ENCODE measurements at places on chromosomes 5 and 9. TPM values are rescaled to one million over a fixed set of nuclear protein-coding genes. Genes with fewer than 3 reads are reported as not detected.

DNA sequence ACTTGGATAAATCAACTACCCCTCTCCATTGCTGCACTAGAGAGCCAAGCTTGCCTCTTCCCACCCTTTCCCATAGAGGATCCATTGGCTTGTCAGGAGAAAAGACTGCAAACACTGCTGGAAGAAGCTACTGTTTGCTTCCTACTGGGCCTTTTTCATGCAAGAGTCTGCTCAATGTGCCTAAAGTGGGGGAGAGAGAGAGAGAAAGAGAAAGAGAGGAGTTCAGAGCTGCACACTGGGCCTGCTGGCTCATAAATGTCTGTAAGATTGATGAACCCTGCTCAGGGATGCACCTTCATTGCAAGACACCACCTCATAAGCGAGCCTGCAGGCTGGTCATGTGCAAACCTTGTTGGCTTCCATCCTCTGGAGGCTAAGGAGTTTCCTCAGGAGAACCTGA, 269.4 kb downstream of the ZNF608 start:
- H3K36me3 ChIP-seq = no peaks in the 10 kb centered on the region
- H3K27ac ChIP-seq = no peak overlapping the region
- H3K4me3 ChIP-seq = no peak overlapping the region
- H3K27me3 ChIP-seq = no peaks in the 10 kb centered on the region

Gene PSD2
- not detected for total RNA-seq

Gene PHYHD1
- 28.8 TPM for total RNA-seq

- no peaks in the 10 kb centered on the region for H3K27me3 ChIP-seq
- H3K4me3 ChIP-seq = no peak overlapping the region
- DNase-seq = peak; percentile 23
- H3K4me1 ChIP-seq = no peaks in the 10 kb centered on the region
Observed at GRCh38 chr9:113628621-113629020, 165.1 kb downstream of the RGS3 start.

Gene EIF4E1B
- total RNA-seq = not detected

- no peaks in the 10 kb centered on the region for H3K4me1 ChIP-seq
- no peaks in the 10 kb centered on the region for H3K27me3 ChIP-seq
- DNase-seq = no peak
- H3K27ac ChIP-seq = no peak overlapping the region
Observed at GRCh38 chr5:31066655-31067328, 126.7 kb upstream of the CDH6 start.

GRCh38 chr9:96344458-96345180, 38.9 kb downstream of the SLC35D2 start:
- no peaks in the 10 kb centered on the region for H3K27me3 ChIP-seq
- peaks cover 4% of the 10 kb centered on the region for H3K4me1 ChIP-seq
- H3K36me3 ChIP-seq = no peaks in the 10 kb centered on the region

DNA sequence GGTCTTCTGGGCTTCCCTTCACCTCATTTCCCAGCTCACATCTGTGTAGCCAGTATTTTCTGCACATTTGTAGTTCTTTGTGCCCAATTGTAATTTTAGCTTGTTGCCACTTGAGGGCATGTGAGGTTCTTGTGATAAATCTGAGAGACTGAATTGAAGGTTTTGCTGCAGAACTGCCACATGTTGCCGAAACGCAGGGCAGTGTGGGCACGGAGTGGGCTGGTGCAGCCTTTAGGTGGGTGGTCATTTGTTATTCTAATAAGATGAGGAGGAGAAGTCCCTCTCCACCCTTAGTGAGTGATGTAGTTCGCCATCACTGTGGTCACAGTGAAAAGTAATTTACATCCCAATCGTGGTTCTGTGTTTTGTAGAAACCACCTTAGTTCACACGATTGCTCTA, 21.2 kb downstream of the OTULIN start:
- no peak overlapping the region for H3K4me3 ChIP-seq
- no peaks in the 10 kb centered on the region for H3K4me1 ChIP-seq
- H3K27me3 ChIP-seq = no peaks in the 10 kb centered on the region

Gene GALNT12
- total RNA-seq = 0.06 TPM

- DNase-seq = no peak
- H3K27me3 ChIP-seq = no peaks in the 10 kb centered on the region
- H3K4me3 ChIP-seq = no peak overlapping the region
- no peaks in the 10 kb centered on the region for H3K4me1 ChIP-seq
Observed at GRCh38 chr9:23073136-23073535, 626.5 kb downstream of the DMRTA1 start.

- no peaks in the 10 kb centered on the region for H3K27me3 ChIP-seq
- no peak overlapping the region for H3K4me3 ChIP-seq
- no peak for DNase-seq
- no peaks in the 10 kb centered on the region for H3K36me3 ChIP-seq
- H3K4me1 ChIP-seq = no peaks in the 10 kb centered on the region
- H3K27ac ChIP-seq = no peak overlapping the region
Observed at GRCh38 chr5:107324071-107324470, 346.7 kb downstream of the EFNA5 start.

Gene MLANA
- total RNA-seq = not detected

DNA sequence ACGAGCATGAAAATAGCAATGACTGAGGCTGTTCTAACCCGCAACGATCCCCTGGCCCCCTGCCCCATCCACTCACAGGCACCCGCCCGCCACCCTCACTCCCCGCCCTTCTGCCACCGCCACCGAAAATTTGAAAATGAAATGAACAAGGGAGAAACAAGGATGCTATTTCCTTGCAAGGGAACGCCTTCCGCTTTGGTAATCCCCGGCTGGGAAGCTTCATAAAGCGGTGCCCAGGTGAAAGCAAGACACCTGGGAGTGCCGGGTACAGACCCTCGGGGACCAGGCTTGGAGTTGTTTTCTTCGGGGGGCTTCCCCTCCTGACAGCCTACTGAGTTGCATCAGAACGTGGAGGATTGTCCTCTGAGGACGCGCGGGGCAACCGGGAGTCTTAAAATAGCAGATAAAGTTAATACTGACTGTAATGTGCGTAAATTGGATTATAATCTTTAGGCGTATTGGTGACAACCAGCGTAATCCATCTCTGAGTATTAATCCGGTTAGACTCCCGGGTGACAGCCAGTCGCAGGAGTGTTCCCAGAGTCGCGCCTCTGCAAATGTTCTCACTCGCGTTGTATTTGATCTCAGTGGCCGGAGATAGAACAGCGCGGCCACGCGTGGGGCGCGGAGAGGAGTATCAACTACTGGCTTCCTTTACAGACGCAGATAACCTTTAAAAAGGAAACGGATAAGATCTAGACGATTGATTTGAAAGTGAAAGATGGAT, 885 bp upstream of the MLLT3 start:
- H3K4me1 ChIP-seq = no peaks in the 10 kb centered on the region
- no peaks in the 10 kb centered on the region for H3K27me3 ChIP-seq
- DNase-seq = no peak
- H3K27ac ChIP-seq = no peak overlapping the region

GRCh38 chr9:125861405-125862058, 114.4 kb downstream of the PBX3 start:
- no peaks in the 10 kb centered on the region for H3K27me3 ChIP-seq
- H3K27ac ChIP-seq = no peak overlapping the region
- no peak for DNase-seq
- no peak overlapping the region for H3K4me3 ChIP-seq
- no peaks in the 10 kb centered on the region for H3K36me3 ChIP-seq

Gene RASGEF1C
- total RNA-seq = not detected

DNA sequence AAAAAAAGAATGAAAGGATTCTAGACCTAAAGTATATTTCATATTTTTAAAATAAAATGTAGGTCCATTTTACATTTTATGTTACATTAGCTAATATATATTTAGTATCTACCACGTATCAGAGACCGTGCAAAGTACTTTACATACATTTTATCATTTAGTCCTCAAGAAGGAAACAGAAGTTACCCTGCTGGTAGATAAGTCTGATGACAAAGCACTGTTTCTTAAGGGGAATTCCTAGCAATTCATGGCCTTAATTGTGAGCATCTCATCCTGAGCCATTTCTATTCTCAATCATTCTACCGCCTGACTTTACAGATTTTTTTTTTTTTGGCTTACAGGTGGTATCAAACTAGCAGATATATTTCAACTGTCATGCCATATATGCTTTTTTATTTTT, 367.7 kb downstream of the PRELID2 start:
- H3K4me1 ChIP-seq = peaks cover 32% of the 10 kb centered on the region
- no peak overlapping the region for H3K27ac ChIP-seq
- no peaks in the 10 kb centered on the region for H3K36me3 ChIP-seq
- H3K27me3 ChIP-seq = no peaks in the 10 kb centered on the region
- no peak for DNase-seq

DNA sequence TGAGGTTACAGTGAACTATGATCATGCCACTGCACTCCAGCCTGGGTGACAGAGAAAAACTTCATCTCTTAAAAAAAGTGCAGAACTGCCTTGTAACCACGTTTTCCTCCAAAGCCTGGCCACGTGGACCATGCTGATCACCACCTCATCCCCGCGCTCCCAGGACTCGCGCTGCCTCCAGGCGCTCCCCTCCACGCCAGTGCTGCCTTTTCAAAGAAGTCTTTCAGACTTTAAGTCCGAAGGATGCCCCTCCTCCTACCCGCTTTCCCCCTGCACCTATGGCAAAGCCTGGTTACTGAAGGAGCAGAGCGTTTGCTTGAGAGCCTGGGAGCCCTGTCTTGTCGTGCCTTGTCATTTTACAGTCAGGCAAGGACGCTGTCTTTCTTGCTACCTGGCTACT, 43.8 kb downstream of the HABP4 start:
- no peak overlapping the region for H3K4me3 ChIP-seq
- no peak for DNase-seq
- no peaks in the 10 kb centered on the region for H3K36me3 ChIP-seq
- H3K27me3 ChIP-seq = no peaks in the 10 kb centered on the region

GRCh38 chr9:137034709-137035506, 3.0 kb upstream of the FUT7 start:
- peak; percentile 87 for DNase-seq
- H3K4me3 ChIP-seq = no peak overlapping the region
- no peaks in the 10 kb centered on the region for H3K4me1 ChIP-seq
- H3K27me3 ChIP-seq = no peaks in the 10 kb centered on the region
- no peaks in the 10 kb centered on the region for H3K36me3 ChIP-seq
- no peak overlapping the region for H3K27ac ChIP-seq

Gene PPIC
- total RNA-seq = 15.3 TPM

DNA sequence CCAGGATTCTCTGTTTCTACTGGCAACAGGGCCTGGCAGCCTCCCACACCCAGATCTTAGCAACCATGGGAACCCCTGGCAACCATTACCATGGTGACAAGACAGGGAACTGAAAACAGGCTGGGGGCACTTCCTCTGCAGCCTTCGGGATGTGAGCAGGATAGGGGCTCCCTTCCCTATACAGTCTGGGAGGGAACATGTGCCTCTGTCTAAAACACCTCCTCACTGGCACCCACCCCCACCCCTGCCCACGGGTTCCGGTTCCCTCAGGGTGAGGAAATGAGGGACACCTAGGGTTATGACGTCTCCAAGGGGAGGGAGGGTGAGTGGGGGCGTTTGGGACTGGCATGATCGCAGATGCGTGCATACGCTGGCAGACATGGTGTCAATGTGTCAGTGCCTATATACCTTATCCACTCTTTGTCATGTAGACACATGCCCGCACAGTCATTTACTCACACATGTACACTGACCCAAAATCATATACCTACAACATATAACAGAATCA, 3.0 kb upstream of the DNAJB5 start:
- DNase-seq = no peak
- no peak overlapping the region for H3K27ac ChIP-seq
- no peaks in the 10 kb centered on the region for H3K36me3 ChIP-seq
- H3K4me3 ChIP-seq = no peak overlapping the region

Gene PRR16
- total RNA-seq = 0.18 TPM

GRCh38 chr9:106023455-106023854, 329.1 kb downstream of the TMEM38B start:
- no peaks in the 10 kb centered on the region for H3K36me3 ChIP-seq
- H3K4me1 ChIP-seq = no peaks in the 10 kb centered on the region
- no peaks in the 10 kb centered on the region for H3K27me3 ChIP-seq
- no peak for DNase-seq
- no peak overlapping the region for H3K27ac ChIP-seq

GRCh38 chr9:16885931-16886330, 15.5 kb upstream of the BNC2 start:
- DNase-seq = no peak
- H3K4me1 ChIP-seq = no peaks in the 10 kb centered on the region
- no peak overlapping the region for H3K27ac ChIP-seq
- H3K36me3 ChIP-seq = no peaks in the 10 kb centered on the region
- no peak overlapping the region for H3K4me3 ChIP-seq
- H3K27me3 ChIP-seq = no peaks in the 10 kb centered on the region

GRCh38 chr9:88776717-88777497, 214.4 kb upstream of the S1PR3 start:
- H3K36me3 ChIP-seq = no peaks in the 10 kb centered on the region
- no peak for DNase-seq
- H3K4me3 ChIP-seq = no peak overlapping the region
- no peaks in the 10 kb centered on the region for H3K27me3 ChIP-seq

DNA sequence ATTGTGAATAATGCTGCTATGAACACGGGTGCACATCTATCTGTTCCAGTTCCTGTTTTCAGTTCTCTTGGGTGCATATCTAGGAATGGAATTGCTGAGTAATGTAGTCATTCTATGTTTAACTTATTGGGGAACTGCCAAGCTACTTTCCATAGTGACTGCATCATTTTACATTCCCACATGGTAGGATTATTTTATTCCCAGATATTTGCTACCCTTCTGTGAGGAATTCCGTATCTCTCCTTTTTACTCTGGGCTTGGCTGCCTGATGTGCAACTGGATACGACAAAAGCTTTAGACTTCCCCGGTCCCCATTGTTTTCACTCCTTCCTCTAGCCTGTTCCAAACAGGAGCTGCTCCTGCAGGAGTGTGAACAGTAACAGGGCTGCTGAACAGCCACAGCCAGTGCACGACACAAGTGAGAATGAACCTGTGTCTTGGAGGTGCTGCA, 7.2 kb downstream of the TAS2R1 start:
- no peaks in the 10 kb centered on the region for H3K27me3 ChIP-seq
- no peaks in the 10 kb centered on the region for H3K36me3 ChIP-seq
- no peak for DNase-seq

GRCh38 chr9:120151806-120152205, 428.2 kb downstream of the CDK5RAP2 start:
- no peak overlapping the region for H3K4me3 ChIP-seq
- H3K27ac ChIP-seq = no peak overlapping the region
- no peaks in the 10 kb centered on the region for H3K36me3 ChIP-seq

- DNase-seq = no peak
- H3K4me3 ChIP-seq = no peak overlapping the region
- no peaks in the 10 kb centered on the region for H3K4me1 ChIP-seq
- no peak overlapping the region for H3K27ac ChIP-seq
- no peaks in the 10 kb centered on the region for H3K36me3 ChIP-seq
- H3K27me3 ChIP-seq = no peaks in the 10 kb centered on the region
Observed at GRCh38 chr5:35876922-35877321, 20.2 kb downstream of the IL7R start.

- H3K4me3 ChIP-seq = no peak overlapping the region
- no peaks in the 10 kb centered on the region for H3K27me3 ChIP-seq
- no peak overlapping the region for H3K27ac ChIP-seq
Observed at GRCh38 chr5:137146402-137146890, 352.7 kb downstream of the SPOCK1 start.

Gene RFESD
- 0.56 TPM for total RNA-seq

GRCh38 chr9:131274674-131275331, 1.5 kb downstream of the FAM78A start:
- H3K4me3 ChIP-seq = peak overlapping the region; percentile 16
- H3K4me1 ChIP-seq = no peaks in the 10 kb centered on the region
- peak overlapping the region; percentile 27 for H3K27ac ChIP-seq
- peak; percentile 70 for DNase-seq
- H3K36me3 ChIP-seq = no peaks in the 10 kb centered on the region
- H3K27me3 ChIP-seq = no peaks in the 10 kb centered on the region

Gene PGM5
- 3.2 TPM for total RNA-seq

Gene ANKRD31
- 0.15 TPM for total RNA-seq
